ENCODE measurements at places on chromosomes 11 and 22.

DNA sequence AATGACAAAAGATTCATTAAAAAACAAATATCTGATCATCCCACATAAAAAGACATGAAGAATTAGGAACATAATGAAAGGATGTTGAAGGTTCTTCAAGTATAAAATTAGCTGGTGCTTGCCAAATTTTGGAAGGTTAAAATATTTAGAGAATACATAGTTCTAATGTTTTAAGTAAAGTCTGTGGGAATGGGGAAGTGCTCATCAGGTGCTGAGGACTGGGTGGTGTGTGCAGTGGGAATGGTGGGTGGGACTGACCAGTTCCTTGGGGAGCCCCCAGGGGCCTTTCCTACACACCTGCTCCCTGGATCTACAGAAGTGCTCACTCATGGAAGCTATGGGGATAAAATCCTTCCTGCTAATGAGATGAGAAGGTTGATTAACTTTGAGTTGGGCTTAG lies 11.8 kb downstream of the LDLRAD3 start:
- DNase-seq: no peak

GRCh38 chr11:69456712-69457111 lies 24.8 kb upstream of the LINC01488 start:
- no peak for DNase-seq

GRCh38 chr11:14446701-14447169 lies 52.9 kb downstream of the COPB1 start:
- DNase-seq: no peak

DNA sequence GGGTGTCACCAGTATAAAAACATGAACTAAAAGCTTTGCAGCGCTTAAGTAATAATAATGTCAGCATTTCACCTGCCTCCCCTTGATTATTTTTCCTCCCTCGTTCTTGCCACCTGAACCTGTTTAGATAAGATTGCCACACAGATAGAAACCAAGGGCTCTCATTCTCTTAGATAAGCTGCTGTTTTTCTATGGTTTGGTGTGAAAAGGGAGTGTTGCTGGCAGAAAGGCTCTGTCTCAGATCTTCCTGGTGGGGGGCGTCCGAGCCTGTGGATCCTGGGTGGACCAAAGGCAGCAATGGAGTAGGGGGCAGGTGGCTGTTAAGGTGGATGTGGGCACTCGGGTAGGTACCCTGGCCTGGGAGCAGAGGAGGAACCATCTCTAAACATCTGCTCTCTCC lies 147.5 kb downstream of the ST3GAL4 start:
- DNase-seq: no peak

DNA sequence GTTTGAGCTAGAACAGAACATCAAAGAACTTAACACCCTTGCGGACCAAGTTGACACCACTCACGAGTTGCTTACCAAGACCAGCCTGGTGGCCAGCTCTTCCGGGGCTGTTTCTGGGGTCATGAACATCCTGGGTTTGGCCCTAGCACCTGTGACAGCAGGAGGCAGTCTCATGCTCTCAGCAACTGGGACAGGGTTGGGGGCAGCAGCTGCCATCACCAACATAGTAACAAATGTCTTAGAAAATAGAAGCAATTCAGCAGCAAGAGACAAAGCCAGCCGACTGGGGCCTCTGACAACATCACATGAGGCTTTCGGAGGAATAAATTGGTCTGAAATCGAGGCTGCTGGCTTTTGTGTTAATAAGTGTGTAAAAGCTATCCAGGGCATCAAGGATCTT lies 8.7 kb downstream of the APOL5 start:
- DNase-seq: no peak

DNA sequence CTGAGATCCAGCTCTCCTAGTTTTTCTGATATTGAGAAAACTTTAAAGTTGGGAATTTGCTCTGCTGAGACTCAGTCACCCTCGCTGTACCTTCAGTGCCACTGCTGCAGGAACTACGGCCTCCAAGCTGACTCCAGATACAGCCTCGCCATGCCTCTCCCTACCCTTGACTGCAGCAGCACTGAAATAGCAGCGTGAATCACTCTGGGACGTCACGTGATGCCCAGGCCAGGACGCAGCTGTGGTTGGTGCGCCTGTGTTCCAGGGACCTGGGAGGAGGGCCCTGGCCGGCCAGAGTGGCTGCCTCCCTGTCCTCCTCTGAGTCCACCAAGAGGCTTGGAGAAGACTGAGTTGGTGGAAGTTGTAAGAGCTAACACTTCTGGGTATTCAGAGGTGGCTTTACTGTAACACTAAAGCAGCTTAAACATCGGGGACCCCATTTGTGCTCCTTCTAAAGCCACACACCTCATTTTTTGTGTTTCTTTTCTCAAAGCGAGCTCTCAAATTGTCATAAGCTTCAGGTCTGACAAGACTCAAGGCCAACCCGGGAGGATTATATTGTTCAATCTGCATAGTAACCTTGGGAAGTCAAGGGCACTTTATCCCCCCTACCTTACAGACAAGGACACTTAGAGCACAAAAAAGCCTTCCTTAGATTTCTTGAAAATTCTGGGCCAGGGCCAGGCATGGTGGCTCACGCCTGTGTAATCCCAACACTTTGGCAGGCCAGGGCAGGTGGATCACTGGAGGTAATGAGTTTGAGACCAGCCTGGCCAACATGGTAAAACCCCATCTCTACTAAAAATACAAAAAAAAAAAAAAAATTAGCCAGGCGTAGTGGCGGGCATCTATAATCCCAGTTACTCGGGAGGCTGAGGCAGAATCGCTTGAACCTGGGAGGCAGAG lies 4.2 kb upstream of the STIP1 start:
- peak; percentile 69 for DNase-seq
